Naive thymus-derived CD4-positive, alpha-beta T cell (primary cell): ENCODE measurements at places on chromosomes 4 and X. TPM values are rescaled to one million over a fixed set of nuclear protein-coding genes. Genes with fewer than 3 reads are reported as not detected.

Gene MAOA
- 0.67 TPM for polyA plus RNA-seq

Gene PDLIM3
- polyA plus RNA-seq, result not detected

Gene MAD2L1
- polyA plus RNA-seq, result 5.7 TPM

DNA sequence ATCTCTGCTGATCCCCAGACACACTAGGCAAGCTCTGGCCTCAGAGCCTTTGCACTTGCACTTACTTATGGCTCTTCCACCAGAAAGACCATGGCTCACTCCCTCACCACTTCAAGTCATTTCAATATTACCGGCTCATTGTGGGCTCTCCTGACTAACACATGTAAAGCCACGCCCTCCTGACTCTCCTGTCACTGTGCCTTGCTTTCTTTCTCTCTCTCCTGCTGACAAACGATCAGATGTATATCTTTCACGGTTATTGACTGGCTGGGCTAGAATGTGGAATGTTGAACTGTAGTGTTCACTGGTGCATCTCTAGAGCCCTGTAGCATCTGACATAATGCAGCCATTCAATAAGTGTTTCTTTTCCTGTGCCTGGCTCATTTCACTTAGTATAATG lies 425.1 kb downstream of the RAB28 start:
- no peak for DNase-seq

GRCh38 chrX:127439676-127440075 lies 612.5 kb downstream of the ACTRT1 start:
- no peak for DNase-seq

GRCh38 chrX:12977761-12978204 lies 2.9 kb downstream of the TMSB4X start:
- DNase-seq, result no peak

DNA sequence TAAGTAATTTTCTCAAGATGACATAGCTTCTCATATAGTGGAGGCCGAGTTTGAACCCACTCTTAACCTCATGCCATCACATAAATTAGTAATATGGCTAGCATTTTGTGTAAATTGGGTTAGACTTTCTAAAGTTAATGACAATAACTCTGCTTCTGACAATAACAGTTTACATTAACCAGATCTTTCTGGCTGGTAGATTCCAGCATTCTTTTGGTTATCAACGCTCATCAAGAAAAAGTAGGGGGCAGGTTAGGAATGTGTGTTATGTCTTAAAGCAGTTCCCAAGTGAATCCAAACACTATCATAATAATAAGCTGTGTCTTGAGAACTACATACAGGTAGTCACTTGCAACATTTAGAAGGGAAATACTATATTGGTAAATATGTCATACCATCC lies 162.5 kb downstream of the PRDM5 start:
- no peak for DNase-seq

- DNase-seq, result no peak
Measured at GRCh38 chr4:111635646-111636045, 509.6 kb upstream of the FAM241A start.

DNA sequence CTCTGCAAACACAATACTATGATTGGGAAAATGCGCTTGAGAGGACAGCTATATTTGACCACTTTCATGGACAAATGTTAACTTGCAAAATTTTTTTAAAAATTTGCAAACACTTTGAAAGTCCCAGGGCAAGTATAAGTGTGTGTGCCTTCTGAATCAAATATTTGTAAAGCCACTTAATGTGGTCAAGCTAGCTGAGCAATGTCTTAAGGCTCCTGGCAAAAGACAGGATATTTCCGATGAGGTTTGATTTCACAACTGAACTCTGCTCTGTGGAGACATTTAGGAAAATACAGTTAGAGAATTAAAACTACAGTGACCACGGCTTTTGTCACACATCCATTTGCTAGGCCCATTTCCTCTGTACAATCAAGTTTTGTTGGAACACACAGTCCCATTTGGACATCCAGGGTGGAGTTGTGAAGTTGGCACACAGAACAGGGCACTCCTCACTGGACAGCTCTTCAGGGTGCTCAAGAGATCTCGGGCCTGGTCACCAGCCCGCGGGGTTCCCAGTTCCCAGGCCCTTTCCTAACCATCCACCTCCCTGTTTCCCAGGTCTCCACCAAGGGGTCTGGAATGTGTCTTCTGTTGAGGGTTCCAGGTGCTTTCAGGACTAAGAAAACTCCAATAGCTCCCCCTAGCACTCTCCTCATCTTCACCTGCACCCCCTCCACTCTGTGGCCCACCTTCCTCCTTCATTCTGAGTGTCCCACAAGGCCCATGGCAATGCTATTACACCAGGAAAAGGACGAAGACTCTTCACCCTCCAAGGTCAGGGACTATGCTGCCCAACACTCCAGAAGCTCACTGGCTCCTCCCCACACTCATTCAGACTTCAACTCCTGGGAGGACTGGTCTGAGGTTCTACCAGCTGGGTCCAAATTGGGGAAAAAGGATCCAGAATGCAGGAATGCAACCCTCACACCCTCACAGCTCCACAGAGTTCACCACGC lies 41.9 kb downstream of the XAGE2 start:
- no peak for DNase-seq

GRCh38 chrX:76454456-76454927 lies 27.0 kb downstream of the MAGEE1 start:
- no peak for DNase-seq
